ENCODE measurements at places on chromosomes 5 and 9.

GRCh38 chr5:16595881-16596580 is 20.8 kb downstream of the RETREG1 start:
- no peak for DNase-seq

- no peak for DNase-seq
Observed at GRCh38 chr9:15622318-15622971, 69.6 kb downstream of the CCDC171 start.

GRCh38 chr5:105684799-105685198 is 1985.9 kb downstream of the EFNA5 start:
- no peak for DNase-seq

DNA sequence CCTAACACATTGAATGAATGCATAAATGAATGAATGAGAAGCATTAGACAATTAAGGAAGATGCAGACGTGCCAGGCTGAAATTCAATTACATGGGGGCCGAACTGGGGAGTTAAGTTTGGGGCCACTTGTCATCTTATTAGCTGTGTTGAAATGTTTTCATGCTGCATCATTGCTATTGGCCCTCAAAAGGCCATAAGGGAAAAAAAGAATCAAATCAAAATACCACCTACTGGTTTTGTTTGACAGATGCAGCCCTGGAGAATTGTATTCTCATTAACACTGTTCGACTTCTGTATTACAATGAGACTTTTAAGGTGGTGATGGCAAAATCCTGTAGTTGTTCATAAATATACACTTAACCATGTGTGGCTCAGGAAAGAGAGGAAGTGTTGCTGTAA is 38.4 kb downstream of the UBE2QL1 start:
- no peak for DNase-seq

GRCh38 chr5:116771466-116772151 is 197.0 kb upstream of the SEMA6A start:
- no peak for DNase-seq

- DNase-seq, result no peak
Observed at GRCh38 chr5:82917584-82917983, 159.6 kb downstream of the TMEM167A start.

GRCh38 chr5:6636293-6636692 is 3.1 kb downstream of the SRD5A1 start:
- no peak for DNase-seq

DNA sequence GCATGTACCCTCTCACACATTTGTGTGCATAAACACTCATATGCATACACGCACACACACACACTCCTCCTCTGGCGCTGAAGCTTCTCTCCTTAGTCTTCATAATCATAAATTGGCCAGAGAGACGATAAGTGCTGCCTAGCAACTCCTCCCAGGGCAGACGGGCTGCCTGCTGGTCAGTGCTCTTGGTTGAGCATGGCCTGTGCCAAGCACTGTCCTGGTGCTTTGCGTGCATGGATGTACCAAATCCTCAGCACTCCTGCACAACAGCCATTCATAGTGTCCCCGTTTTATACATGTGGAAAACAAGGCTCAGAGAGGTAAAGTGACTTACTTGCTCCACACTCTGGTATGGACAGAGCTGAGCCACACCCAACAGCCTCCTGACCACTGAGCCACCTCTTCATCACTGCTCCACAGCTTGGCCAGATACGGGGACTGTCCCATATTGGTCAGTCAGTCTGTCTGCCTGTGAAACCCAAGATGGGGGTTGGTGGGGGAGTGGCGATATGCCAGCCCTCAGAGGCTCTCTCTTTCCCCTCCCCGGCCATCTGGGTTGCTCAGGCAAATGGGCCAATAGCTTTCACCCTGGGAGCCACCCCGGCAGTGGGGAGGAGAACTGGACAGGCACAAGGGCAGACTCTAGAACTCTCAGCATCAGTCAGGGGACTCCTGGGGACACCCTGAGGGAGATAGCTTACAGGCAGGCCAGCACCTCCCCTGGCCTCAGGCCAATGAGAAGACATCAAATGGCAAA is 64.3 kb upstream of the GARNL3 start:
- DNase-seq, result peak; percentile 55

GRCh38 chr9:126925876-126926275 is 11.3 kb downstream of the RALGPS1 start:
- DNase-seq, result no peak
